Left lung (tissue), 14 donors: ENCODE measurements at places on chromosomes 12 and 14.

DNA sequence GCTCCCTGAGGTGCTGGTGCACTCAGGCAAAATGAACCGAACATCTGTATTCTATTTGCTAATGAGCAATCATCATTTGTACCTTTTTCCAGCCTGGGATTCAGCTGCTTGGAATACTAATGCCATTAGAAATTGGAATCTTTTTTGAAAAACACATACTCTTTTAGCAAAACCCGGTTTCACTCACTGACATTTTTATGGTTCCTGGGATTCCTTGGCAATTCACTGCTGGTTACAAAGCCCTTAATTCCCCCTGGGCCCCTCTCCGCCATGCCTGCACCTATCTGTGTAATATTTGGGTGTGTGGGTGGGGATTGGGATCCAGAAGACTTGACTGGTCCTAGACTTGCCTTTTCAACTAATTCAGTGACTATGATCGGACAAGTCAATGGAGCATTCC lies 199.1 kb downstream of the FOXN3 start:
- DNase-seq, result no peak

DNA sequence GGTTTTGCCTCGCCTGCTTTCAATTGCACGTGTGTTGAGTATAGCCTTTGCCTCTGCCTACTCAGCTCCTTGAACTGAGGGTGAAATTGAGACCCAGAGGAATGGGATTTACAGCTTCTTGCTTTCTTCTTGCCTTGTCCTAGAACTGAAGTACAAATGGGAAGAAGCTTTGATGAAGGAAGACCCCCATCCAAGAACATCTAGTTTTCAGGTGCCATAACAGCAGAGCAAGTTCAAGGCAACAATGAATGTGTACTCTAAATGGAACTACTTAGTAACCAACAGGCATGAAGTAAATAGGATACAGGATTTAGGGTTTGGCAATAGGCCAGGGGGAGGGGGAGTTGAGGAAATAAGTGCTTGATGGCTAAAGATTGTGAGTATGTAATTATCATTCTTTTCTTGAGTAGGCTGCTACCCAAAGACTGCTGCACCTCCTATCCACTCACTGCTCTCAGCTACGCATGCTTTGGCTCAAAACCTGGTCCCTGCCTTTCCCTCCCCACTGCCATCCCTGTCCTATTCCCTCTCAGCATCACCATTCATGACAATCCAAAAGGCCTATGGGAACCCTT lies 2.1 kb downstream of the GPX2 start:
- DNase-seq, result no peak

GRCh38 chr12:59780605-59781135 lies 184.8 kb downstream of the SLC16A7 start:
- no peak for DNase-seq

DNA sequence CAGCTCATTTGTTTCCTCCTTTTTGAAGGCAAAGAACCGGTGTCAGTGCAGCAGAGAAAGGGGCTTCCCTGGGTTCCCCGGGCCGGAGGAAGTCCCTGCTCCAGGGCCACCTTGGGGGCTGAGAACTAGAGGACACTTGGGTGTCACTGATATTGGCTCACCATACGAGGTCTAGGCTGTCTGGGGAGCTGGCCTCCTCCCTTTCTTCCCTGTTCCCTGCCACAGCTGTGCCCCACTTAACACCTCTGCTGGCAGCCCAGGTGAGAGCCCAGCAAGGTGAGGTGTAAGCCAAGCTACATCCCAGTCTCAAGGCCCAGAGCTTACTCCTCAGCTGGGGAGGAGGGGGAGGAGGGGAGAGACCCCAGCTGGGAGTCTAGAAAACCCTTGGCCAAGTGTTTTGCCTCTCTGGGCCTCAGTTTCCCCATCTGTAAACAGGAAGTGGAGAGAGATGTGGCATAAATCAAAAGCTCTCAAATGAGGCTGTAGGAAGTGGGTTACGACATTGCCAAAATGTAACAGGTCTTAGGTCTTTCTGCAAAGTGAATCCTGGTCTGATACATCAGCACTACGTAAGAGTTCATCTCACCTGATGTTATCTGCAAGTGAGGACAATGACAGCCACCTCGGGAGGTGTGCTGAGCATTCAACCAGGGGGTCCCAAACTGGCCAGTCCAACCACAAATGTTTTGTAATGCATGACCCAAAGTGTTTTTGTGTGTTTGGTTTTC lies 25.5 kb downstream of the RASAL1 start:
- DNase-seq, result no peak

DNA sequence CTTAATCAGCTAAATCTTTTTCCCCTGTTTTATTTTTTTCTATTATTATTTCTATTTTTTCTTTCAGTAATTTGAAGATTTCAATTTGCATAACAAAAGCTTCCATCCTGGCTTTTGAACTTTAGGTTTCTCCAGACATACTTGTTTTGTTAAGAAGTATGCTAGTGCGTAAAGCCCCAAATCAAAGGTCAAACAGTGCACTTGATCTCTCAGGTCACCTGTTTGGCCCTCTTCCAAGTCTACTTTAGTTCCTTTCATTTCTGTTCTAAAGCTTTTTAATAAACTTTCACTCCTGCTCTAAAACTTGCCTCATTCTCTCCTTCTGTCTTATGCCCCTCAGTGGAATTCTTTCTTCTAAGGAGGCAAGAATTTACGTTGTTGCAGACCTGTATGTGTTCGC lies 54.6 kb upstream of the ATXN7L3B start:
- DNase-seq, result no peak

- DNase-seq, result no peak
These were observed 1.7 kb upstream of the SCNN1A start for GRCh38 chr12:6376870-6377666.

DNA sequence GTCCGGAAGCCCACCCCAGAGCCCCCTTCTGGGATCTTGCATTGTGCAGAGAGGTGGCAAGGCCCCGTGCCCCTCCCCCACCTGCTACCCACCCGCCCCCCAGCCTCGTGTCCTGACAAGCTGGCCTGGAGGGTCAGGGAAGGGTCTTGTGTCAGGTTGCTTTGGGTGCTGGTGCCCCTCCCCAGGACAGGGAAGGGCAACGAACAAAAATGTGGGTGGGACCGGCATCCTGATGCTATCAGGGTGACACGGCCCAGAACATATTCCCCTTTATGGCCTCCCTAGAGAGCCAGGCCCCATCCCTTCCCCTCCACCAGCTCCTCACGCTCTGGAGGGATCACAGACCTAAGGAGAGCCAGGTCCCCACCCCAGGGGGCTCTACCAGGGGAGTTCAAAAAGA lies 38.7 kb upstream of the TMEM179 start:
- no peak for DNase-seq

- no peak for DNase-seq
These were observed 64.5 kb upstream of the STK38L start for GRCh38 chr12:27179400-27180214.

- no peak for DNase-seq
These were observed 47.3 kb downstream of the GPR137C start for GRCh38 chr14:52599974-52600373.

GRCh38 chr14:68922886-68923285 lies 56.2 kb downstream of the ACTN1 start:
- no peak for DNase-seq

GRCh38 chr14:72906879-72907278 lies 13.0 kb upstream of the DPF3 start:
- DNase-seq, result no peak

DNA sequence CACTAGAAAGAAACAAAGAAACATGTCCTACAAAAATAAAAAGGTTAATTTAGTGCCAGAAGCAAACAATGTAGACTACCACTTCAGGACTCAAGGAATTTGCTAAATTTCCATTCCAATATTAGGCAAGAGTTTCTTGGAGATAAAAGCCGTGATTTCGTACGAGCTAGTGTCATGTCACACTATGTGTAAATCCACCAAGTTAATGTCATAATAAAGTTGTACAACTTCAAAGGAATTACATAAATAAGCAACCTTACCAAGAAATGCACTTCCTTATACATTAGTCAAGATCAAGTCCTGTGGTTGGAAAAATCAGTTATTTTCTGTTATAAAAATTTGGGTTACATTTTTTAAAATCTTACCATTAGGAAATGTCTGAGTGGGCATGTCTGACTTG lies 1222.8 kb downstream of the GALC start:
- no peak for DNase-seq

GRCh38 chr14:63387711-63388110 lies 69.0 kb upstream of the GPHB5 start:
- no peak for DNase-seq

GRCh38 chr12:91985002-91985787 lies 160.5 kb downstream of the BTG1 start:
- DNase-seq, result no peak

GRCh38 chr12:106285982-106286381 lies 16.6 kb upstream of the TCP11L2 start:
- no peak for DNase-seq
